ENCODE measurements at places on chromosomes 12 and 14.

DNA sequence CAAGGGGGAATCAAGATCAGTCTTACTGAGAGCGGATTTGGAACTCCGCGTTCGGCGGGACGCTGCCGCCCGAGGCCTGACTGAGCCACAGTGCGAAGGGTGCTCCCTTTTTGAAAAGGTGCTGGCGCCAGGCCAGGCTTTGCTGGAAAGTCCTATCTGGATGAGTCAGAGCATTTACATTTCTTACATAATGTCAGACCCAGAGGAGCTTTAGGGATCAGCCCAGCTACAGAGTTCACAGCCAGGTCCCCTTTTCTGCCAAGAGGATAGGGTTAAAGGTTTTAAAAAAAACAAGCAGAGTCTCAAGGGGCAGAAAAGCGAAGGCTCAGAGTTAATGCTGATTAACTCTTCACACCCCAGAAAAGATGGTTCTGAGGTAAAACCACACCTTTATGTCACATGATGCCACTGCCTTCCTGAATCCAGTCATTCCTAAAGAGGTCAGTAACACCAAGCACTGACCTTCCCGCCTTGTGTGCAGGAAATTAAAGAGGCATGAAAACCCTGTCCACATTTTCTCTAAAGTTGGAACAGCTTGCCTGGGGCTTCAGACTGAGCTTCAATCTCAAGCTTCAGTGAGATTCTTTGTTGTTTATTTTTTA is 11.7 kb upstream of the FBXL14 start:
- DNase-seq, result peak; percentile 28

DNA sequence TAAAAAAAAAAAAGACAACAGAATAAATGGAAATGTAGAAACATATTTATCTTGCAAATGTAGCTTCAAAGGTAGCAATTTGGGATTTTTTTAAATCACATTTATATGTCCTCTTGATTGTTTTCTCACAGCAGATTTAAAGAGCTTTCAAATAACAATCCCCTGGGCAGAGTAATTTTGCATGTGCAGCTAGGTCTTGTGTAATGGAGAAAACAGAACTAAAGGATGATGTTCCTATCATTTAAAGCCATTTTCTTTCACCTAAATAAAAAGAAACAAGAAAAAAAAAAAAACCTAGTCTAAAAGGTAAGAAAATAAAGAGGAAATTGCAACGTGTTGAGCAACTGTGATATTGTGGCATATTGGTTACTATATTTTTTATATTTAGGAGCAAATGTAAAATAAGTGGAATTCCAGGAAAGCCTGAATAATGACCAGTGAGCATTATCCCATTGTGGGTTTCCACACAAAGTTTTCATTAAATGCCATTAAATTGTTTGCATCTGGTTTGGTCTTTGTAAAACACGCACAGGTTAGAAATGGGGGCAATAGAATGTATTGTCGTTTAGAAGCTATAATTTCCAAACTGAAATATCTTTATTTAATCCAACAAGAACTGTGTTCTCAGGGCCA is 215.6 kb downstream of the SLC6A15 start:
- no peak for DNase-seq

- DNase-seq, result no peak
Measured at GRCh38 chr12:31620311-31620710, 29.4 kb upstream of the DENND5B start.

- DNase-seq, result no peak
Measured at GRCh38 chr14:63717702-63718101, 10.2 kb downstream of the SGPP1 start.

- DNase-seq, result peak; percentile 31
Measured at GRCh38 chr14:68627868-68628604, 164.8 kb downstream of the ZFP36L1 start.

DNA sequence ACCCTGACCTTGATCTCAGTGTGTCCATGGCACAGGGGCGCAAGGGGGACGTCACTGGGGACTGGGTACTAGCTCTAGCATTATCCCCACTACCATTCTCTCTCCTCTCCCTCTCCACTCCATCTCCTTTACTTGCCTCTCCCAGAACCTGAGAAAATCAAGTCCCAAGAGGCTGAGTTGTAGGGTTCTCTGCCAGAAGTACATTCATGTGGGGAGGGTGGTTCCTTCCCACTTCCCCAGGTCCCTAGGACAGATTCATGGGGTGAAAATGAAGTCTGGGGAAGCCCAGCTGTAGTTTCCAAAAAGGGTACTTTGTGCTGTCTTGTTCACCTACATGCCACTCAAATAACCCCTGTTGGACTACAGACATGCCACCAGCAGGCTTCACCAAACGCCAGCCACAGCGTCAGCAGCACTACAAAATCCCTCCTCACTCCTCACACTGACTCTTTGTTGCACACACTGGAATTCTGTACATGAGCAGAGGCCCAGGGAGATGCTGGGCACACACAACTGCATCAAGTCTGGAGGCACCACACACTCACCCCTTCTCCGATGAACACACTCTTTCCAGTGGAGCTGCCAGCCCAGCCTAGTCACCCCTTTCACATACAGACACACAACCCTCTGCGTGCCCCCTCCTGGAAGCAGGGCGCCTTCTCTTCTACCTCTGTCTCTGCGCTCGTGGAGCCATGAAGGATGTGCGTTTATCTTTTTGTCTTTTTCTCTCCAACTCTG is 6.9 kb downstream of the RARG start:
- no peak for DNase-seq

- DNase-seq, result peak; percentile 48
Measured at GRCh38 chr12:55724226-55724939, 4.2 kb downstream of the RDH5 start.

DNA sequence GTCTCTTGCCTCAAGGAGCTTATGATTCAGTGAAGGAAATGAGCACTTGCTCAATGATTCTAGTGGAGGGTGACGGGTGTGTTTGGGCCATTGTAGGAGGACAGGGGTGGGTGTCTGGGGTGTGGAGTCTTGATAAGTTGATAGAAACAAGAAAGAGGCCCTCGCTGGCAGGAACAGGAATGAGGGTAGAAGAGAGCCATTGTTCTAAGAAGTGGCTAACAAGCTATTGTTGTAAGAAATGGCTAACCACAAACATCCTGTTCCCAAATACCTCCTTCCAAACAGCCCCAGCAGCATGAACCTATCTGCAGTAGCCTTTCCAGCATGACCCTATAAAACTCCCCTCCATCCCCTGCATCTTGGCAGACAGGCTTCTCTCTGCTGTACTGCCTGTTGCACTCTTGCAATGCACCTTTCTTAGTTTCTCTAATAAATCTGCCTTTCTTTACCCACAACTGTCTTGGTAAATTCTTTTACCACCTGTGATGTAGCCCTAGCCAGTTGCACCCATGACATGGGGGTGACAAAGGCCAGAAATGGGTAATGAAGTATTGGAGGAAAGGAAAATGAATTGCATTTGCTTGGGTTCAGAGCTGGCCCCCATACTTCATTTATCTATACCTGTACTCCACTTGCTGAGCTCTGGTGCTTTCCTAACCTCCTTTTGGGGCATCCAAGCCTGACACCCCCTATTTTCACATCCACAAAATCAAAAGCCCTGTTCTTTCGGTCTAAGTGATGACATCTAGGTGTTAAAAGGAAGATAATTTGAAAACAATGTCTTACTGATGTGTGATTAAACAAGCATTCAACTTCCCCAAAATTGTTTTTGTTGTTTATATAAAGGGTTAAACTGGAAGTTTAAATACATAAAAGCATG is 389.1 kb downstream of the GRIN2B start:
- DNase-seq, result no peak
